ENCODE measurements at places on chromosomes 7 and 10.

DNA sequence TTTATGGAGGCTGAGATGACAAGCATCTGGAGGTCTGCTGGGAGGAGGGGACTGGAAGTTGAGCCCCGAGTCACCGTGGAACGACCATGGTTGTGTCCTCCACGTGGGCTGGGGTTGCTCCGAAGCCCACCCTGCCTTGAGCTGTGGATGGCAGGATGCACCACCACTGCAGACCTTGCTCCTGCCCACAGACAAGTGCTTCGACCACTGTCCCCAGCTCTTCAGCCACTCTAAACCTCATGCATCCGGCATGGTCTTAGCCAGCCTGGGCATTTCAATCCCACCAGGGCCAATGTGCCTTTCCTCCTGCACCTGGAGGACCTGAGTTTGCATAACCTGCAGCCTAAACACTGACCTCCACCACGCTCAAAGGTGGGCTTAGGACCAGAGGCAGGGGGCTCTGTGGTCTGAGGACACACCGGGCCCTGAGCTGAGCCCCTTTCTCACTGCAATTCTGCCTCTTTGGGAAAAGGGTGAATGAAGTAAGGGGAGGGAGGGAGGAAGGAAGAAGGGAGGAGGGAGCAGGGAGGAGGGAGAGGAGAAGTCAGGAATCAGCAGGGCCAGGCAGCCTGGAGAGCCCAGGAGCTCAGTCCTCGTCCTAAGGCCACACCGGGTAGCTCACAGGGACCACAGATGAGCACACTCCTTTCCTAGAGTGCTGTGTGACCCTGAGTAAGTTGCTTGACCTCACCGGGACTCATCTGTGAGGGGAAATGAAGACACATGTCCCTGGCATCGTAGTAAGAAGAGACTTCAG, 44.8 kb upstream of the DNAAF5 start:
- no peak for DNase-seq

DNA sequence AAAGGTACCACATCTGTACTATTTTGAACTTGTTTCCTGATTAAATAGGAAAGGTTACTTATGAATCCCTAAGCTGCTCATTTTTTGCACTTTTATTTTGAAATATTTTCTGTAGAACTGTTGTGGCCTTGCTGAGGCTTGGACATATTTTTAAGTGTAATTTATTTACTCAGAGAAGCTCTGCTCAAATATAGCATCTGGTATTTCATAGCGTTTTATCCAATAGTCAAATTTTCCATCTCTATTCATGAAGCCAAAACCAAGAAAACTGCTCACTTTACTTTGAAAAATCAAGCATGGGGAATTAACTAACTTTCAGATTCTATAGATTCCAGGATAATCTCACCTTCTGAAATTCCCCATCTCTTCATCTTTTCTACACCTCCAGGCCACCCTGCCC, 6.6 kb upstream of the FAM3C start:
- DNase-seq, result no peak

DNA sequence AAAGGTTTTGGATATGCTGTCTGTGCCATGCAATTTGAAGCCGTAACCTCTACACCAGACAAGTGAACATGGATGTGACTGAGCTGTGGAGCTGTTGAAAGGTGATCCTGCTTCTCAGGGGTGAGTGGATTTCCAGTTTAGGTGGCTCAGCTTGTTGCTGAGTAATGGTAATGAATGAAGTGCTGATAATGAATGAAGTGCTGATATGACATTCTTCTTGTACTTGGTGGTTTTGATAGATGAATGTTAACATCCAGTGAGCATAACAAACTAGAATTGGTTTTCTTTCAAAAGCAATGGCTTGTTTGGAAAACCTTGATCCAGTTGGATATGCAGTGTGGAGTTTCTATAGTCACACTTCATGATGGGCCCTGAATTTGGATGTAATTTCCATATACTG, 89.7 kb upstream of the FZD8 start:
- no peak for DNase-seq

DNA sequence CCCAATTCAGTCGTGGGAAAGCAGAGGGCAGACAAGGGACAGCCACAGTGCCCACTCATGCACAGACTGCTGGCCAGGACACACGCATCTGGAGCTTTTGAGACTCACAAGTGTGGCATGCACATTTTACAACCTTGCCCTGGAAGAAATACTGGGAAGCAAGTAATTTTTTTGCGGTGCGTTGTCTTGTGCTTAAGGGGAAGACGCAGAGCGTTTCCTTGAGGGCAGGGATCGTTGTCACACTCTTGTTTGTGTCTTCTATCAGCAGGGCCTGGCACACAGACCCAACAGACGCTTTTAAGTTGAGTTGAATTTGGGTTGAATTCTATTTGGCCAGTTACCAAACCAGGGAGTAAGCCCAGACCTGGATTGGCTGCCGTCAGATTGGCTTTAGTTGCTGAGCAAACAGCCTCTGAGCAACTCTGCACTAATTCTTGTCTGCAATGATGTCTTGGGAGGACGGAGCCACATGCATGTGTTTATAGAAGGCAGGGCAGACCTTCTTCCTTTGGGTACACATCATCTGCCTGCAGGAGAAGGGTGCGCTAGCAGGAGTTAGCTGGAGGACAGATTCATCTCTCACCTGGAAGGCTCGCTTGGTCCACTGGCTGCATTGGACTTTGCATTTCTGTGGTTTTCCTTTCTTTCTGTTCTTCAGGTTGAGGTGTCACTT, 38.4 kb downstream of the IL2RA start:
- DNase-seq, result no peak

DNA sequence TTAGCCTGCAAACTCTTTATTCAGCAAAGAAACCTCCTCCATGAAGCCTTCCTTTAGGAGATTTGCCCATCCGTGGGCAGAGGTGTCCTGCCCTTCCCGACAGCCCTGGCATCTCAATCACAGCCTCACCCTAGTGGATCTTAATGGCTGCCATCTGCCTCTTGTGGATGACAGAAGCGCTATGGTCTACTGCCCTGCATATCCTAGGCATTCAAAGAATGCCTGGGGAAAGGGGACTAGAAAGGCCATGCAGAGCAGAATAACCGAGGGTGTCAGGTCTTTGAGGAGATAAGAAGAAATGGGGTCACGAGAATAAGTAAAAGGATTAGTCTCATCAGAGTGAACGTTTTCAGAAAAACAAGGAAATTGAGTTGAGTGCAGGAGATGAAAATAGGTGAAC, 57.7 kb upstream of the SPOCK2 start:
- no peak for DNase-seq

DNA sequence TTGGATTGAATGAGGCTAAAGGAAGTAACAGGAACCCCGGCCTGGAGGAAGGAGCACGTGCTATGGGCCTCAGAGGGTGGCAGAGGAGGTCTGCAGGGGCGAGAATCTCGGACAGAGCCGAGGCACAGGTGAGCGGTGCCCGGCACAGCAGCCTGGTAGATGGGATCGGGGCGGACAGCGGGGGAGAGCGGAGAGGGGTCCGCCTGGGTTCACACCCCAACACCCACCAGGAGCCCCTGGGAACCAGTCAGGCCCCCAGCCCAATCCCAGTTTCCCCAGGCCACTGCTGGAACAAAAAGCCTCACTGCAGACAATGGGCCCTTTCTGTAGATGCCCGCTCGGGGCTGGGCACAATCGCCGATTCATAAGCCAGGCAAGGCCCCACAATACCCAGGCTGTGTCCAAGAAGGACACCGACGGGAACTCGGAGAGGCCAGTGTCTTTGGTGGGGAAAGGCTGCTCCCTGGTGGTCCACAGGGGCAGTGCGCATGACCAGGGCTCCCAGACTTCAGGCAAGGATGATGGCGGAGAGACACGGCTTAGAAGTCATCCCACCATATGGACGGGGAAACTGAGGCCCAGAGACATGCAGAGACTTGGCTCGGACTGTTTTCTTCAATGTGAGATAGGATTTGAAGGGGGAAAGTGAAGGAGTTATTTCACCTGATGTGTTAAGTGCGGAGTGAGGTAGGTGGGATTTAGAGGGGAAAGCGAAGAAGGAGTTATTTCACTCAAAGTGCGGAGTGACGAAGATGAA, 106.9 kb upstream of the GPR26 start:
- DNase-seq, result peak; percentile 73

GRCh38 chr7:45884136-45884535, 4.2 kb upstream of the IGFBP1 start:
- no peak for DNase-seq

DNA sequence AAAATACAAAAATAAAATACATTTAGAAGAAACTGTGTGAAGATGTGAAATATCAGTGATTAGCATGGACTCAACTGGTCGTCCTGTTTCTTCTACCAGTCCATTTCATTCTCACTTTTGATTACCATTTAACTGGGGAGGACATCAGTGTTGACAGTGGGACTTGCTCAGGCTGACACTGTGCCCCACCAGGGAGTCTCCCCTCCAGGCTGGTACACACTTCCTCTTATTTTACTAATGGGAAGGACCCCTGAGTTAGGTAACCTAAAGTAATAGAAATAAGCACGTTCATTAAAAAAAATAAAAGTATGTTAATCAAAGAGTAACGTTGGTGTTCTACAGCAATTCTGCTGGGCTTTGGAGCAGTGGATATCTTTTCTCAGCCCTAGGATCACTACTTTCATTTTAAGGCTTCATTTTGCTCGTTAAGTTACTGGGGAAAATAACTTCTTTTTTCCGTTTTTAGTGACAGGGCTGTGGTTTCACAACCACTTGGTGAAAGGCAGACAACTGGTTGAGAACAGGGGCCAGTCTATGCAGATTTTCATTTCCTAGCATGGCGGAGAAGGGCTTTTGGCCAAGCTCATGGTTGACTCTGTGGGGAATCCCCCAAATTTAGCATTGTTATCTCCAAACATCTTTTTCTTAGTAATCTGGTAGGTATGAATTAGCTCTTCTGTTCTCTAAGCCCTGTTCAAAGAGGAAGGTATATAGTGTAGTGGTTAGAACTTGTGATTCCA, 2.1 kb downstream of the SNX10 start:
- peak; percentile 68 for DNase-seq

DNA sequence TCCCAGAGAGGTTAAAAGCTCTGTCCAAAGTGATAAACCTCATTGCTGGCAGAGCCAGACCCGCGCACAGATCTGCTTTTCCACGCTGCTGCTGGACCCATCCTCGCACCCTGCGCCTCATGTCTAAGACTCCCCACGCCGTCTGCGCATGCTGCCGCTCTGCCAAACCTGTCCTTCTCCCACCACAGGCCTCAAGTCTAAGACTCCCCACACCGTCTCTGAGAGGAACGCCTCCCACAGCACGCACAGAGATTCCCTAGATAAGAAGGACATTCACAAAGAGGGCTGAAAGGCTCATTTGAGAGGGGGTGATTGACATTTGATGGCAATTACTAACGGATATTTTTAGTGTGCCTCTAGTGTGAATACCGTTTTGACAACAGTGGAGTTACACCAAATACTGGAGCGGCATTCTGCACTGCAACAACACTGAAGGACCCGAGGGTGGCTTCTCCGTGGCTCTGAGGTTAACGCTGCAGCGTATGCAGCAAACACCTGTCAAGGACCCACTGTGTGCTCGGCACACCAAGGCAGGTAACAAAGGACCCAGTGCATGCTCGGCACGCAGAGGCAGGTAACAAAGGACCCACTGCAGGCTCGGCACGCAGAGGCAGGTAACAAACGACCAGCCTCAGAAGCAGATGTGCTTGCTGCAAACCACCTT, 231.4 kb downstream of the DNAJB6 start:
- no peak for DNase-seq

- no peak for DNase-seq
Measured at GRCh38 chr10:130631142-130632096, 495.2 kb downstream of the GLRX3 start.

DNA sequence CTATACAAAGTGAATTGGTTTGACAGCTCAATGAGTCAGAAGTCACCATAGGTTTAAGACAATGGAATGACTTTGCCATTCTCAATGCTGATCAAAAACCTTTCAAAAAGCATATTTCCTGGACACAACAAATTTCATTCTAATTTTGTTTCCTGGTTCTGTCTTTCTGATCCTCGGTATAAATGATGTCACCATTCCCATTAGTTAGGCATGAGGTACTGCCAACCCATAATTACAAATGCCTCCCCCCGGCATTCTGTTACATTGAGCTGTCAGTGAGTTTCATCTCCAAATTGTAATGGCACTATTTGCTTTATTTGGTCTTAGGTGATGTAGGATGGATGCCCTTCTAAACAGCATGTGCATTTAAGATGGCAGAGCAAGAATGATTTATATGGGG, 81.7 kb upstream of the NFE2L3 start:
- DNase-seq, result no peak

DNA sequence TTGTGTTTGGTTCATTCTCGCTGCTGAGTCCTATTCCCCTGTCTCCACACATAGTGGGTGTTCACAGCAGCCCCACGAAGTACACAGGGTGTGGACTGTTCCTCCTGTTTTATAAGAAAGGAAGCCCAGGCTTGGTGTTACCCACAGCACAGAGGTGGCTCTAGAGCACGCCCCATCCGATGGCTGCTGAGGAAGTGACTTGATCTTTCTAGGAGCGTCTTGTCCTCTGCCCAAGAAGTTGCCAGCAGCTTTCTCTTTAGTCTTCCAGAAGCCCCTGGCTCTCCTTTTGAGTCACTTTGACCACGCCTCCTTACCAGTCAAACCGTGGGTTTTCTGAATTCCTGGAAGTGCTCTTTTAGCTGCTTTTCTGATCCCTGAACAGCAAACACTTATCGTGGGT, 94.0 kb downstream of the GRK5 start:
- peak; percentile 71 for DNase-seq

- peak; percentile 53 for DNase-seq
Measured at GRCh38 chr7:75639071-75639885, 99.5 kb downstream of the HIP1 start.

- DNase-seq, result no peak
Measured at GRCh38 chr7:33050535-33051318, 11.8 kb downstream of the NT5C3A start.

GRCh38 chr10:71887743-71888142, 36.7 kb upstream of the PSAP start:
- no peak for DNase-seq

- no peak for DNase-seq
Measured at GRCh38 chr7:88226886-88227516, 7.2 kb upstream of the SRI start.

- no peak for DNase-seq
Measured at GRCh38 chr10:34407324-34407805, 407.7 kb downstream of the PARD3 start.

DNA sequence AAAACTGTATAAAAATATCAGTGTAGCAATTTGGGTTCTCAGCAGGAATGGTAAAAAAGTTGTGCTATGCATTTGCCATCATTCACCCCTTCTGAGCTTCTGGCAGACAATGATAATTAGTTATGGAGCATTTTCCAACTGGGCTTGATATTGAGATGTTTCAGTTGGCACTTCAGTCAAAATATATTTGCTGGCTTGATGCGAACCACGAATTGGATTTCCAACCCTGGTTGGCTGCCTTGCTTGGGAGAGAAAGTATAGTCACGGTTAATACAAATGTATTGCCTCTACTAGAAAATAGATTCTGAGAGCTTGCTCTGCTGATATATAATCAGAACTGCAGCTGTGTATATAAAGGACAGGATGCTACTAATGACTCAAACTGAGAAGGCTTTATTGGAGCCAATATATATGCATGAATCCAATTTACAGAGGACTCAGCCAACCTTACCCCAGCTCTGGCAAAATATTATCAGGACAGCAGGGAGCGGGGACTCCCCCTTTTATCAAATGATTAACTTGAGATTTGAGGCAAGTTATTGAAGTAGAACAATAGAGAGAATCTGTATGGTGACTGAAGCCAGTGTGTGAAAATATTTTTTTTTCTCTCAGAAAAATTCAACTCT, 219.8 kb upstream of the SMIM30 start:
- no peak for DNase-seq
